Esophagus (tissue), 2 donors: ENCODE measurements at places on chromosomes 4 and X. TPM values are rescaled to one million over a fixed set of nuclear protein-coding genes. Genes with fewer than 3 reads are reported as not detected.

The SLC10A6 gene
- polyA plus RNA-seq, result 7.0 TPM

The CMC4 gene
- polyA plus RNA-seq, result 14.2 TPM

The MCF2 gene
- 0.10 TPM for polyA plus RNA-seq

The ADAM29 gene
- not detected for polyA plus RNA-seq
